ENCODE measurements at places on chromosomes 2 and 18.
A peak's percentile ranks its signal among the peaks of the same experiment; 100 is the strongest.

DNA sequence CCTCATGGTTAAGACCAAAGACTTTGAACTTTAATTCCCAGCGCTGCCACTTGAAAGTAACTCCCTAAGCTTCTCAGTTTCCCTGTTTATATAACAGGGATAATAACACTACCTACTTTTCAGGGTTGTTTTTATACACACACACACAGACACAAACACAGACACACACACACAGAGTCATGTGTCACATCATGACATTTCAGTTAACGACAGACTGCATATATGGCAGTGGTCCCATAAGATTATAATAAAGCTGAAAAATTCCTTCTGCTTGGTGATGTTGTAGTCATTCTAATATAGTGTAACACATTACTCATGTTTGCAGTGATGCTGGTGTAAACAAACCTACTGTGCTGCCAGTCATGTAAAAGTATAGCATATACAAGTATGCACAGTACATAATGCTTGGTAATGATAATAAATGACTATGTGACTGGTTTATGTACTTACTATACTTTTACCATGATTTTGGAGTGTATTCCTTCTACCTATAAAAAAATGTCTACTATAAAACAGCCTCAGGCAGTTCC lies 89.2 kb upstream of the ITGA4 start:
- no peak for DNase-seq

DNA sequence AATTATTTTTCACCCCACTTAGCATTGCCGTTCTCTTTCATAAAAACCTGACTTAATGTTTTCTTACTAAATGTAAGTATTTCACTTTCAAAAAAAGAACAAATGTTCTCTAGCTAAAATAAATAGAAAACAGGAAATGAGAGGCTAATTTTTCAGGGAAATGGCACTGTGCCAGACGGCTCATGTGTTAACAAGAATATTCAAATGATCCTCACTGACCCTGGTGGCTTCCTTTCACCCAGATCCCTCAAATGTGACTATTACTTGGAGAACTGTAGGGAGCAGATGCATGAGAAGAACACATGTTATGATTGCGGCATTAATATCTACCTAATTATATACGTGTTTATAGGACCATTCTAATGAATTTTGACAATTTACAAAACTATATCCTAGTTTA lies 827.7 kb downstream of the SOCS6 start:
- no peak for DNase-seq

DNA sequence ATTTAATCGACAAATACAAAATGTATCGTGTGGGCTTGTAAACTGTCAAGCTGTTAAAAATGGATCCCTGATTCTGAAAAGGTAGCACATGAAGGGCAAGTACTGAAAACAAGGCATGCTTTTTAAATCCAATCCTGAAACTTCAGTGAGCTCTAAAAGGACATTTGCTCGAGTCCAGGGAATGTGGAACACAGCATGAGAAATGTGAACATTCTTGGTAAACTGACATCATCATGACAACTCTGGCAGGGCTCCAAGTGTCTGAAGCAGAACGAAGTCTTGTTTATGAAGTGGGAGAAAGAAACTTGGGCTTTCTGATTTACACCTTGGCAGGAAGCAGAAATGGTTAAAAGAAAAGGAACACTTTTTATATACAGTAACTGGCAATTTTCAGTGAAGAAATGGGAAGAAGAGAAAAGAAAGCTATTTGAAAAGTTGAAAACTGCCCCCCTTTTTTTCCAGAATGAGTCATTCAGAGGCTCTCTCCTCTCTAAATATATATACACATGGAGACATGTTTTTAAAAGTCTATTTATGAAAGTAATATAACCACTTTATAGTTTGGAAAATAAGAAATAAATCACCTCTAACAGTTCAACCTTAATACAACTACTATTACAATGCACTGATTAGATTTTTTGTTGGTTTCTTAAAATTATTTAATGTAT lies 120.8 kb downstream of the GAREM1 start:
- DNase-seq, result peak; percentile 69

GRCh38 chr2:63600881-63601460 lies 12.2 kb downstream of the MDH1 start:
- no peak for DNase-seq

DNA sequence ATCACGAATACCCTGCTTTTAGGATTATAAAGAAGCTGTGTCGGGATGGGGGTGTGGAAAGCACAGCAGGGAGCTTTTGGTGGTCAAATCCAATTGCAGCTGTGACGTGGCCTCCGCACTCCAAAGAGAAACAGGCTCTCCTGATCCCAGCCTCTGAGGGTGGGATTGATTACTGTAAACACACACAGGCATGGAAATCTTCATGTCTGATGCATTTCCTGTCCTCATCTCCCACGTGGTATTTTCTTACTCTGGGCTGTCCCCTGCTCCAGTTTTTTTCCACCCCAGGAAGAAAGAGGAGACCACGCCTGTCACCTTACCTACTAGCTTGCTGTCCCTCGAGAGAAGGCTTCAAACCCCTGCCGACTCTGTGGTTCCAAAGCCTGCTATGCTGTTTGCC lies 22.7 kb downstream of the RNF152 start:
- peak; percentile 60 for DNase-seq

GRCh38 chr18:3014503-3015203 lies 1.7 kb upstream of the LPIN2 start:
- DNase-seq, result no peak

DNA sequence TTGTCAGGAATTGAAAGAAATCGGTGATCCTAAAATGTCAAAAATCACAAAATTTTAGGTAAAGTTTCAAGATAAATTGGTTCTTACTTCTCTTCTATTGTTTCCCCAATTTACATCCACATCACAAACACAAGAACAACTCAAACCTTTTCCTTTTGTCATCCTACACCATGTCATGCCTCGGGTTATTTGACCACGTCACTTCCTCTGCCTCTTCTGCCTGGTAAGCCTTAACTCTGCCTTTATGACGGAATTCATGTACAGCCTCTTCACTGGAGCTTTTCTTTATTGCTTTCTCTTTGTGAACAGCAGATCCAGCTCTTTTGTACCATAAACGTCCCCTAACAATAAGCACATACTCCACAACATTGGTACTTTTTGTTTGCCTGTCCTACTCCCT lies 258.0 kb downstream of the DPP10 start:
- no peak for DNase-seq

DNA sequence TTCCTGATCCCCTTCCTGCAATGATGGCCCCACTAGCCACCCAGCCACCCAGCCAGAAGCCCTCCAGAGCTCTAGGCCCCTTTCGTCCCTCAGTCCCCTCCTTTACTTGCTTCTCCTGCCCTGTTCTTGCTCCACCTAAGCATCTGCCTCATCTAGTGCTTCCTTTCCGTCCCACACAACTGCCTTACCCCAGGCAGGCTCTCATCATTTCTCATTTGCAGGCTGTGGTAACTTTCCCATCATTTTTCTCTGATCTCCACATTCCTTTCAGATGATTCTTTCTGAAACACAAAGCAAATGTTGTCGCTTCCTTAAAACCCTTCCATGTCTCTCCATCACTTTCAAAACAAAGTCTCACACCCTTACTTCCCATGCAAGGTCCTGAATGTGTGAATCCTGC lies 459.8 kb downstream of the METTL4 start:
- no peak for DNase-seq

DNA sequence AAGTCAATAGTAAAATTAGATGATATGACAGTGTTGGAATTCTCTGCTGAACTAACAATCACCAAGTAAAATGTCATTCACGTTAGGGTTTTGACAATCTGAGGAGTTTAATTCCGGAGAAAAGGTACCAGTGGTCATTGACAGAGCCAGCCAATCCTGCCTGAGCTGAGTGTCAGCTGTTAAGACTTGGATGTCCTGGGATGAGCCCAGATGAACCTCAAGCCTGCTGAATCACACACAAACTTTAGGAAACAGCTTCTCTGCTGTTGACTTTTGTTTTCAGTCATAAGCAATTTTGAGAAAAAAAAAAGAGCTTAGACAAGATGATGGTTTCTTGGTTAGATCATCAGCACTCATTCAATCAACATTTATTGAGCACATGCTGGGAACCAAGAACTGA lies 600.0 kb upstream of the SLC39A10 start:
- DNase-seq, result no peak
